Tibial artery (tissue), 4 donors: ENCODE measurements at places on chromosomes 11 and 22.
A peak's percentile ranks its signal among the peaks of the same experiment; 100 is the strongest.

DNA sequence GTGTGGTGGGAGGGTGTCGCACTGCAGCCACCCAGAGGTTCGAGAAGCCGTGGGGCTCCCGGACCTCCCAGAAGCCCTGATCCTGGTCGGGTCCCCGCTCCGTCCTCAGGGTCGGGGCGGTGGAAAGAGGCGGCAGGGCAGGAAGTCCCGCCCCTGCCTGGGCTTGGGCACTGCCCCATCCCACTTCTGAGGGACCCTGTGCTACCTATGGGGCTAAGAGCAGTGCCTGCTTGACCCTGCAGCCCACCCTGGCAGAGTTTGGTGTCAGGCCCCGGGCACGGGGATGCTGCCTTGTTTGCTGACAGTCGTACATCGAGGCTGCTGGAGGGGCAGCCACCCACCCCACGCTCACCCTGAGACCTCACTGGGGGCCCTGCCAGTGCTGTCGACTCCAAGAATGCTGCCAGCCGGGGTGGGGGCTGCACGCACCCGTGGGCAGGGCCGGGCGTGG lies 19.4 kb downstream of the RNH1 start:
- DNase-seq = no peak

DNA sequence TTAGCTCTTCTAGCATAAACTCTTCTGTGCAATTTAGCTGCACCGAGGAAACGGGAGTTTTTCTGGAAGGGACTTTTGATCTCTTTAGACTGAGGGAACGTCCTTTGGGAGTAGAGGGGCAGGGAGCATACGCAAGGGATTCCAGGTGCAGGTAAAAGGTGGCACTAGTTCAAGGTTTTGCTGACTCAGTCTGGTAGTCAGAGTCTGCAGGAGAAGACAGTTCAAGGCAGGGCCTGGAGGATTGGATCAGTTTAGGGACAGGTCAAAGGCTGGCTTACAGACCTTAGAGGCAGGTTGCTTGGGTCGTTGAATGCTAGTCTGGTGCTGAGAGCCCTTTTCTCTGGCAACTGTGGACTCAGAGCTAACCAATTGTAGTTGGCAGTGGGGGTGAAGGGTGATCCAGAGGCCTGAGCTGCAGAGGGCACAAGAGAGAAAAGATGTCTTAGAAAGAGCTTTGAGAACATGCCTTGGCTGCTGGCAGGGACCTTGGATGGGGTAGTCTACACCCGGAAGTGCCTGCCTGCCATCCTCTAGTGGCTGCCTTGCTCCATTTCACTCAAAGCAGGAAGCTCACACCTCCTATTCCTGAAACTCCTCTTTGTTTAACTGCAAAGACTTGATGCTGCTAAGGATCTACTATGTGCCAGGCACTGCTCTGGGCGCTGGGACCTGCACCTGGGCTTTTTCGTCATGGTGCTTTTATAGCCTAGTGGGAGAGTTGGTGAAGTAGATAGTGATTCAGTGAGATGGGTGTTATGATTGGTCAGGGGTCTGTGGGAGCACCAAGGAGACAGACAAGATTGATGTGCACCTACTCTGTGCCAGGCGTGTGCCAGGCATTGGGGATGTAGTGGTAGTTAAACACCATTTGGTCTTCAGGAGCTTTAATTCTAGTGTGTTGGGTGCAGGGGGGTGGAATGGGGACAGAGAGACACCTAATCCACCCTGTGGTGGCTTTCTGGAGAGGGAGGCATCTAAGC lies 17.1 kb downstream of the MIAT start:
- no peak for DNase-seq

GRCh38 chr11:44671234-44671633 lies 55.5 kb upstream of the TSPAN18 start:
- DNase-seq = no peak

GRCh38 chr11:34464591-34465051 lies 25.9 kb downstream of the CAT start:
- no peak for DNase-seq

DNA sequence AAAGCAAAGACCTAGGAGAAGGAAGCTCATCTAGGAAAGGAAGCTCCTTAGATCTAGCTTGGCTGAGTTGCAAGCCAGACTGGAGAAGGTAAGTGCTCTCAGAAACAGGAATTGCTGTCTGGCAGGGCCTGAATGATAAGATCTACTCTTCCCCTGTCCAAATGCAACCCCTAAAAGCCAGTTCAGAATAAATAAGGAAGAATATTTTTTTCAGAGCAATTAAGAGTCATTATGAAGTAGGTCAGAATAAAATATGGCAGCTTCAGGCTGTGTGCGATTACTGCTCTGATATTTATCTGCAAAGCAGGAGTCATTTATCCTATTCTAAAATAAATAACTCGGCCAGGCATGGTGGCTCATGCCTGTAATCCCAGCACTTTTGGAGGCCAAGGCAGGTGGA lies 82.1 kb downstream of the PIWIL4 start:
- DNase-seq = no peak

GRCh38 chr11:104073950-104074705 lies 37.7 kb downstream of the DDI1 start:
- DNase-seq = no peak

GRCh38 chr22:37166675-37167066 lies 17.0 kb upstream of the IL2RB start:
- peak; percentile 77 for DNase-seq

DNA sequence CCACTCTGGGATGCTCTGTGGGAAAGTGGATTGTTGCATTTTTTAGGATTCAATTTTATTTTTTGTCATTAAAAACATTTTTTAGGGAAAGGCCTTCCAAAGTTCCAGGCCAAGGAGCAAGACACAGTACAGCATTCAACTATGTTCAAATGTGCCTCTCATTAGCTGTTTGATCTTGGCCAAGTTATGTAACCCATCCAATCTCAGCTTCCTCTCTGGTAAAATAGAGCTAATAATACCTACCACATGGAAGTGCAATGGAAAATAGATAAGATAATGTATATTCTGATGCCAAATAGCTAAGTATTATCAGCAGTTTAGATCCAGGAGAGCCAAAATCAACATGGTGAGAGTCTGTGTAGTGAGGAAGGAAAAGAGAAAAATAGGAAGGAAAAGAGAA lies 220.3 kb upstream of the SESN3 start:
- DNase-seq = no peak

DNA sequence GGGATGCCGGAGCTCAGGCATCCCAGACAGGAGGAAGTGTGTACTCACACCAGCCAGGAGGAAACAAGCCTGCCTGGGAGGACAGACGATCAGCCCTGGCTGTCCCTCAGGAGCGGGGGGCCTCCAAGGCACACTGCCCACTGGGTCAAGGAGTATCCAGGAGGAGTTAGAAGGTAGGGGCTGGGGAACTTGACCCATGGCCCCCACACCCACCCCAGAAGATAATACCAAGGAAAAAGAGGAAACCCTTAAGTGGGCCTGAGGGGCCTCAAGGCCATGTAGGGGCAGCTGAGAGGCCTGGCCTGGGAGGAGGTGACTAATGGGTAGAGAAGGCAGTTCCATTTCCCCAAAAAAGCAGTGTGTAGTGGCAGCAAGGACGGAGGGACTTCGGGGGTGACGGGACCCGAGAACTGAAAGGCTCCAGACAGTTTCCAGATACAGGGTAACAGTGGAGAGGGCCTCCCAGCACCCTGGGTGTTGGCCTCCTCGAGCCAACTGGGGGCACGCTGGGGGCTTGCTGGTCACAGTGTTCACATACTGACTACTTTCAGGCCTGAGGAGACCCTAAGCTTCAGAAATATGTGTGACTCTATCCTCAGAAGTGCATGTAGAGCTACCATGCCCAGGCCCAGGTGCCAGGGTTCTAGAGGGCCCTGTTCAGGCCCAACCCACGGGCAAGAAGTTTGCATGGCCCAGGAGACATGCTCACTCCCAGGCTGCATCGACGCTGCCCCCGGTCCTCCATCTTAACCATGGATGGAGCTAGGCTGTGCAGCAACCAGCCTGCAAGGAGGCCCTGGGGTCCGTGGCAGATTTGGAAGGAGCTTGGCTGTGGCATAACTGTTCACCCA lies 75.7 kb upstream of the PITPNB start:
- DNase-seq = peak; percentile 17

GRCh38 chr22:45868571-45869339 lies 108.2 kb downstream of the WNT7B start:
- DNase-seq = peak; percentile 27

DNA sequence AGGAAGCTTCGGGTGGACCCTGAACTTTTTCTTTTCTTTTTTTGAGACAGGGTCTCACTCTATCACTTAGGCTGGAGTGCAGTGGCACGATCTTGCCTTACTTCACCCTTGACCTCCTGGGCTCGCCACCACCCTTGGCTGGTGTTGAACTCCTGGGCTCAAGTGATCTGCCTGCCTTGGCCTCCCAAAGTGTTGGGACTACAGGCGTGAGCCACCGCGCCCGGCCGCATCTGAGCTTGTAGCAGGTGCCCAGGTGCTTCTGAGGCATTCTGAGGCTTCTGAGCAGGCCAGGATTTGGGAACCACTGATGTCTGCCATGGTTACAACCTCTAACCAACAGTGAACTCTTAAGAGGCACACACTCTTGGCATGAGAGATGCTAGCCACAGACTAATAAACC lies 5.1 kb downstream of the USP35 start:
- no peak for DNase-seq

DNA sequence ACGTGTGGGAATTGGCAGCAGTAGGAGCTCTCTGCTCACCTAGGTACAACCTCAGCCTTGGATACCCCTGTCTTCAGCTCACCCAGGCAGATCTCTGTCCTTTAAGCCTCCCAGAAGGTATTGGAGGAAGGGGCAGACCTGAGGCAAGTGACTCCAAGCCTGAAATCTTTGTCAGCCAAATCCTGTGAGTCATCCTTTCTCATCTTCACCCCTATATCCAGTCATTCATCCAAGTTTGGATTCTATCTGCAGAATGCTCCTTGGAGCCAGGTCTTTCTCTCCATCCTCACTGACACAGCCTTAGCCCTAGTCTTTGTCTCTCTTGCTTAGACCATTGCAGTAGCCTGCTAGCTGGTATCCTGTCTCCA lies 10.4 kb upstream of the THY1 start:
- no peak for DNase-seq

- DNase-seq = no peak
Observed at GRCh38 chr11:117752721-117753237, 44.2 kb downstream of the DSCAML1 start.

DNA sequence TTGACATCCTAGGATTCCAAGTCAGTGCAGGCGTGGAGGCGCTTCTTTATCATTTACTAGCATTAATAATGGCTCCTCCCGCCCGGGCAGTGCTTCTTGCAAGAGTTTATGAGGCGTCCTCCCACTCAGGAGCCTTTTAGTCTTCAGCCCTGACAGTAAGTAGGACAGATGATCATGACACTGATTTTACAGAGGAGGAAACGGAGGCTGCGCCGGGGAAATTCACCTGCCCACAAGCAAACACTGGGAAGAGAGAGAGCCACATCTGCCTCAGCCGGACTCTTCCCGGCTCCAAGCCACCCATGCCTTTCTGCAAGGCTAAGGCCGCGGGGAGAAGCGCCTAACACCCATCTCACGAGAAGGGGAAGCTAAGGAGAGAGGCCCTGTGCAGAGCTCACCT lies 35.9 kb downstream of the KIAA0930 start:
- no peak for DNase-seq

DNA sequence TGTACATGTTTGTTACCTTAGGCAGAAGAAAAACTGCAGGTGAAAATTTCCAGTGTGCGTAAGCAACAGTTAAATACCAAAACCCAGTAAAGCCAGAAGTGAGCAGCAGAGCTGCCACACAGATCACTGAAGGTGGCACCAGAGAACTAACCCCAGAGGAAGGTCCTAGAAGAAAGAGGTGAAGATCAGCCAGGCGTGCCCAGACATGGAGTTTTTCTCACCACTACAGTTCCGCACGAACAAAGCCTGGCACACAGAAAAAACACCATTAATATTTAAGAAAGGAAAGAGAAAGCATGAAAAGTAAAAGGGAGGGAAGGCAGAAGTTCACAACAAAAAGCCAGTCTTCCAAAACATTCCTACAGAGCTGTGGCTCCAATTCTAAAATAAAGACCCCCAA lies 60.7 kb downstream of the STK33 start:
- DNase-seq = no peak

DNA sequence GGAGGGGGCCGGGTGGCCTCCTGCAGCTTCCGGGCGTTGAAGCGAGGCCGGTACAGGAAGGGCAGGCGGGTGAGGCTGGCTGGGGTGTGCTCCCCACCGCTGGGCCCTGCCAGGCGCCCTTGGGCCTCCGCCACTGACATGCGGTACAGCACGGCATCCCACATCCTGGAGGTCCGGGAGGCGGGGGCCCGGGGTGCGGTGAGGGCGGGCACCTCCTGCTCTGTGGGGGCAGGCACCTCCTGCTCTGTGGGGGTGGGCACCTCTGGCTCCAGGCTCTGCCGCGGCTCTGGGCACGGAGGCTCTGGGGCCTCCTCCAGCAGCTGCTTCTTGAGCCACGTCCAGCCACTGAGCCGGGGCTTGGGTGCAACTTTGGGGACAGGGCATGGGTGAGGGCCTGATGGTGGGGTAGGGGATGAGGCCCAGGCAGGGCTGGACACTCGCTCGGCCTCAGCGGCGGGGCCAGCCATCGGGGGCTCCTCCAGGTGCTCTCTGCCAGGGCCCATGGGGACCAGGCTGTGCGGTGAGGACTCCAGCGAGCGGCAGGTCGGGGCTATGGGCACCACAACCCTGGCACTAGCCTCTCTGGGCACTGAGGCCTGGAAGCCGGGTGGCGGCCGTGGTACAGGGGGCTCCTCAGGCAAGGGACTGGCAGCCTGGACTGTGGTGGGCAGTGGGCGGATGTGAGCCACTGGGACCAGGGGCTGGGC lies 2.3 kb downstream of the PRR33 start:
- no peak for DNase-seq

GRCh38 chr11:72084076-72084475 lies 3.4 kb downstream of the LRRC51 start:
- DNase-seq = no peak

- DNase-seq = no peak
Observed at GRCh38 chr11:78564490-78565467, 9.9 kb downstream of the NARS2 start.

DNA sequence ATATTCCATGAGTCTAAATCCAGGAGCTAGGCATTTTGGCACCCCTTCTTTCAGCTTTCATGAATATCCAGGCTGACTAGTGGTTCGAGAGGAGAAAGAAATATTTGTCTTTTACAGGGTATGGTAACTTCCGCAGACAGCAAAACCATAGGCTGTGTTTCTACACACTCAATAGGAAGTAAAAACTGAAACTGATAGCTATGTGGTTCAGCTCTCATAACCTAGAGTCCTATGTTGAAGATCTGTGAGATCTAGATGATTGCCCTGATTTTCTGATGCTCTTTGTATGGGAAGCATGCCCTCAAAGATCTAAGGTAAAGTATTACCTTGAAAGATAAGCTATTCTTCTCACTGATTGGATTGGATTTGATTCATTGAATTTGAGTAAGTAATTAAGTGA lies 118.3 kb downstream of the CD44 start:
- DNase-seq = no peak
